ENCODE measurements at places on chromosomes 2 and 18.
A peak's percentile ranks its signal among the peaks of the same experiment; 100 is the strongest.

DNA sequence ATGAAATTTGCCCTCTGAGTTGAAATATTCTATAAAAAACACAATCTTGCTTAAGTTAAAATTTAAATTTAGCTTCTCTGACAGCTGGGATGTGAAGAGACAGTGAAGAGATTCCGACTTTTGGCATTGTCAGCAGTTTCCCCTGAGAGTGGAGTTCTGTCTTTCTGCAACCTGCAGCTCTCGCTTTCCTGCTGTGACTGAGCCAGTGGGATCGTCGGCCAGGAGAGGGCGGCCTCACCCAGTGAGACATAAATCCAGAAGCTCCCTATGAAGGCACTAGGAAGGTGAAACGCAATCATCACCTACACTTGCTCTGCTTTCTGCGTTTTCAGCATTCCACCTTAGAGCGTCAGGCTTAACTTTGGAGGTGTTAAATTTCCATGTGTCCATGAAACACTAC lies 75.4 kb upstream of the HNMT start:
- no peak for DNase-seq

DNA sequence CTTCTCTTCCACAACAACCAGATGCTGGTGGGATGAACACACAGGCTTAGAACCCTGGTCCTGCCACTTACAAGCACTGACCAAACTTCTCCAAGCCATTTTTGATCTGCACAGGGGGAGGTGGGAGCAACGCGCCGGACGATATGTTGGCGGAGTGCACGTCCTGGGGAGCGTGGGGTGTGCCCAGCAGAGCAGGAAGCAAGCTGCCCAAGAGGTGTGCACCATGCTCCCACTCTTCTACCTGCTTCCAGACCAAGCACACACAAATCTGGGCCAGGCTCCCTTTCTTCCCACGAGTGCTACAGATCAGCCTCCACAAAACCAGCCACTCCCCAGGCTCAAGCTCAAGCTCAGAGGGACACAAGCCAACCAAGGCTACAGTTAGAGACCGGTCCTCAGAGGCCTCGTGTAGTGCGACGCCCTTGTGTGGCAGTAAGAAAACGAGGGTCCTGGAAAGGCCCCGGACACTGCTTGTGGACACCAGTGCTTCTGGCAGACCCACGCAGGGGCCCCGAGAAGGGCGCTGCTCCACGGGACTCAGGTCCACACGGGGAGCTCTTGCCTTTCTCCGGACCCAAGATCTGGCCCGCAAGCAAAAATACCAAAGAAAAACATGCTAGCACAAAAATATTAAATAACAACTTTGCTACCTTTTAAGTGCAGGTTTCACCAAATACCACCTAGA lies 52.0 kb downstream of the ANO7 start:
- DNase-seq, result no peak

- DNase-seq, result no peak
Measured at GRCh38 chr2:235414422-235414821, 79.4 kb upstream of the AGAP1 start.

DNA sequence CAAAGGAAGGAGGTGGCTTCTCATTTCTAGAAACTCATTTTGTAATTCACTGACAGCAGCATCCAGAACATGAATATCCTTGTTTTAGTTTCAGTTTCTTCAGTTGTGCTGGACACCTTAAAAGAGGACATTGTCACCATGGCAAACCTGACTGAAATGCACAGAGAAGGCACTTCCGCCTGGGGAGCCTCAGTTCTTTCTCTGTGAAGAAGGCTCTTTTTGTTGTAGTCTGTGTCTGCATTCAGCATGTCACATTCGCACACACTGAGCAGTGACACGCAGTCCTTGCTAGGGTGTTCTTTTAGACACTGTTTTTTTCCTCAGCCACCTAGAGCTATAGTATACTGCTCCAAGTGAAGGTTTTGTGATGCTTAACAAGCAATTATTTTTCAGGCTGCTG lies 9.5 kb upstream of the RPRM start:
- no peak for DNase-seq

DNA sequence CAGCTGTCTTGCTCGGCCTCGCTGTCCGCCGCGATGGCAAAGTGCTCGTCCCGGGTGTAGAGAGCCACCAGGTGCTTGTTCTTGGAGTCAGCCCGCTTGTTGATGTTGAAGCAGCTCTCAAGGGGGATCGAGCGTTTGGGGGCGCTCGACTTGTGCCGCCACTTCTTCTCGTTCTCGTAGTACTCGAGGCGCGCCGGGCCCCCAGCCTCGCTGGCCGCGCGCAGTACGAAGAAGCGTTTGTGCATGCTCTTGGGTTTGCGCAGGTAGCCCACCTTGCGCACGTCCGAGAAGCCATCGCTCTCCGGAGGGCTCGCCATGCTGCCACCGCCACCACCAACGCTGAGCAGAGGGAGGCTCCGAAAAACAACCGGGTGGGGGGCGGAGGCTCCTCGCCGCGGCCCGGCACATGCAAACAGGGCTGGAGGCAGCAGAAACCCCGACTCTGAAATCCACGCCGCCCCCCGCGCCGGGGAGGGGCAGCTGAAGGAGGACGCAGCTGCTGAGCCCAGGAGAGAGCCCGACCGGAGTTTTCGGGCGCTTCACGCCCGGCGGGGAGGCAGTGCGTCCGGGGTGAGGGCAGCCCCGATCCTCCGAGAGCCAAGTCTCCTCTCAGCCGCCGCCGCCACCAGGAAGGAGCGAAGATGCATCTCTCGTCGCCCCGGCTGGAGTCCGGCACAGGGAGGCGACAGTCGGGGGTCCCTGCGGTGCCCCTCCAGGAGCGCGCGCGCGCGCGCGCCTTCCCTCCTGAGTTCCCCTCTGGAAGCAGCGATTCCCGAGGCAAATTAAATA lies 1.0 kb downstream of the IRS1 start:
- peak; percentile 81 for DNase-seq
